Stimulated activated CD4-positive, alpha-beta T cell treated with anti-CD3 and anti-CD28 coated beads, Interleukin-15, amount 100 ng/mL, for 1 hour (primary cell): ENCODE measurements at places on chromosomes 2 and 18.

GRCh38 chr2:133360882-133361281, 207.4 kb downstream of the NCKAP5 start:
- DNase-seq, result no peak

- DNase-seq, result no peak
Observed at GRCh38 chr2:127644066-127645025, 1.6 kb upstream of the GPR17 start.

GRCh38 chr18:6729247-6730091, at the start of gene ARHGAP28:
Gene ARHGAP28, plus strand, starts transcription at chr18:6729716. Its CDS starts 106 bp downstream, at chr18:6729822.
- DNase-seq, result no peak

GRCh38 chr2:206989311-206989710, 50.0 kb downstream of the CPO start:
- no peak for DNase-seq

- DNase-seq, result no peak
Observed at GRCh38 chr2:4725618-4726017, 966.6 kb upstream of the SOX11 start.

DNA sequence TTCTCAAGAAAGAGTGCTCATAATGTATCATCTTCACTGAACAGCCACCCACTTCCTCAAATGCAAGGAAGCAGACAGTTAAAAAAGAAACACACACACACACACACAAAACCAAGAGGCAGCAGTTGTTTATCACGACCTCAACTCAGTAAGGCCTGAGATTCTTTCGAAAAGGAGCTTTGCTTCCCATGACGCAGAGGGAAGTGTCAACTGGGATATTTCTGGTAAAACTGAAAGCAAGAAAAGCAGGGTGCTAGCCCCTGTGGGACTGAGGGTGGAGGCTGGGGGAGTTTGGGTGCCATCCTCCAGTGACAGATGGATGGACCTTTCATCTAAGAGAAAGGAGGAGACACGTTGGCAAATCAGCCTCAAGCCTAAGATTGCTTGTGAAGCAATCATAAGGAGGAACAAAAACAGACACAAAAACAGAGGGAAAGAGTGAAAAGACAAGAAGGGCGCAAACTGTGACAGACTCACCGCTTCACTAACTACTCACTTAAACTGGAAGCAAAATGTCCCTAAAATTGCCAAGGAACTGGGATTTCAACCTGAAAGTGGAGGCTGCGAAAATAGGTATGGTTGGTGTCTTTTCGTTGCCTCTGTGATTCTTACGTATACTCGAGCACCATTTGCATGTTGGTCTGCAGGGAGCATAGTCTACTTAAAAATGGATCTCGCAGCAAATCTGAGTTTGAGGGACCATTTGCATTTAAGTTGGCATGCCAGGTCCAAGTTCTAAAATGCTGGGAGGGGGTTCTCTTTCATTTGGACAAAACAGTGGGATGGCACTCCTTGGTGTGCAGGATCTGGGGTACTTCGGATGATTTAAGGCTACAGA, at the start of gene ARHGAP25:
ARHGAP25 (plus strand) TSS at position 124 of the 838 bp plus-strand sequence; CDS start at position 513, 389 bp downstream.
- DNase-seq, result no peak

DNA sequence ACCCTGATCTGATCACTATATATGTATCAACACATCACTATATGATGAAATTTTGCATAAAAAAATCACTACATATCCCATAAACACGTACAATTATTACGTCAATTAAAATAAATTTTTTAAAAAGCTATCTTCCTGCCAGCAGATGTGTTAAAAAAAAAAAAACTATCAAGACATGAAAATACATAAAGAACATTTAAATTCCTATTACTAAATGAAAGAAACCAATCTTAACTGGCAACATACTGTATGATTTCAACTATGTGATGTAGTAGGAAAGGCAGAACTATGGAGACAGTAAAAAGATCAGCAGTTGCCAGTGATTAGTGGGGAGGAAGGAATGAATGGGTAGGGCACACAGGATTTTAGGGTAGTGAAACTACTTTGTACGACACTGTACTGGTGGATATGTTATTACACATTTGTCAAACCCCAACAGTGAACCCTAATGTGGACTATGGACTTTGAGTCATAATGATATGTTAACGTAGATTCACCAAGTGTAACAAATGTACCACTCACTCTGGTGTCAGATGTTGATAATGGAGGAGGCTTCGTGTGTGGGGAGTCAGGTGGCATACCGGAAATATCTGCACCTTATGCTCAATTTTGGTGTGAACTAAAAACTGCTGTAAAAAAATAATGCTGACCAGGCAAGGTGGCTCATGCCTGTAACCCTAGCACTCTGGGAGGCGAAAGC, 27.4 kb downstream of the USP34 start:
- DNase-seq, result no peak

- DNase-seq, result no peak
Observed at GRCh38 chr18:12774982-12775381, 72.1 kb downstream of the PSMG2 start.

DNA sequence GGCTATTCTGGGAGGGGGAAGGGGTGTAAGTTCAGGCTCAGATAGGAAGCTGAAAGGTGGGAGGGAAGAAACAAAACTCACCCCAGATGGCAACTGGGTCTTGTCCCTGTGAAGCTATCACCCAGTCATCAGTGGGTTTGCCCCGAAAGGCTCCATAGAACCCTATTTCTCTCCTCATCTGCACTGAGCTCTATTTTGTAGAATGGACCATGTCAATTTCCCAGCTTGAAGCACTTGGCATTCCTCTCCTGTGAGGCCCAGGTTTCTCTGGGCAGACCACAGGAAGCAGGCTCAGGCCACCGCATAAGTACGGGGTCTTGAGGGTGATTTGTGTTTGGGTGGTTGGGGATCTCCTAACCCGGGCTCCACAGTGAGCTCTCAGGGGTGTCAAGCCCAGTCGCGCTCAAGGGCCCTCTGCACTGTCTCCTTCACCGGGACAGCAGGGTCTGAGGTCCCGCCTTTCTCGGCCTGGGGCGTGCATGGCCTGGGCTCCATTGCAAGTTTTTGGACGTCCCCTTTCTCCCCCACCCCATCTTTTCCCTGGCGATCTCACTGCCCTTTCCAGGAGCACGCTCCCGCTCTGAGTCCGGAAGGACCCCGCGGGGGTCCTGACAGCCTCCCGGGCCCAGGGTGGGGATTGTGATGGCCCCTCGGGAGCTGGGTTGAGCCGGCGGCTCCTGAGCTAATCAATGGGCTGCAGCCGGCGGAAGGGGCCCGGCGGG, 27.3 kb upstream of the NOTO start:
- DNase-seq, result no peak
